ENCODE measurements at places on chromosomes 5 and 9.
A peak's percentile ranks its signal among the peaks of the same experiment; 100 is the strongest.

DNA sequence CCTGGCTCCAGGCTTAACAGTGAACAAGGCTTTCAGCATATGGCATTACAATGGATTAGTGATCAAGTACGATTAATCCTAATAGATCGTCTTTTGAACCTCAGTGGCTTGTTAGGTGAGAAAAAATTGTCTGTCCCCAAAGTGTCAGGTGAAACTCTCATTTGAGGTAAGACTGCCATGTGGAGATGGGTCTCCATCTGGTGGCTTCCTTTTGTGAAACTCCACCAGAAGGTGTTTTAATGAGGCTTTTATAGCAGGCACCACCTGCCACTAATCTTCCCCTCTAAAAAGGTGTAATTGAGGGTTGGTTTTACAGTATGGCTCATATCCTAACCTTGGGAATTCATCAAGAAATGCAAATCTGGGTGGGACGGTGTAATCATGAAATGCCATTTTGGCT lies 471.1 kb upstream of the MPDZ start:
- DNase-seq, result no peak

DNA sequence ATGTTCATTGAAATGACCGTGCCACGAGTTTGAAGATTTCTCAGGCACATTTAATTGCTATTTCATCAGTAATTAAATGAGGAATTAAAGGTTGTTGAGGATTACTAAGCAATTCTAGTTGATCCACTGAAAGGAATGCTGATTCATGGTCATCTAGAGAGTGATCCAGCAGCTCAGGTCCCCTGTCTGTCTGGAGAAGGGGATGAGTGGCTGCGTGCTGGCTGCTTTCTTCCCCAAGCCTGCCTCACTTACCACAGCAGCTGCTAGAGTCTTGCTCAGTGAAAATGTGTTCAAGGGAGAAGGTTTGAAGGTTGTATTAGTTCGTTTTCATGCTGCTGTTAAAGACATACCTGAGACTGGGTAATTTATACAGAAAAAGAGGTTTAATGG lies 7.8 kb upstream of the TGFBI start:
- DNase-seq, result peak; percentile 9

DNA sequence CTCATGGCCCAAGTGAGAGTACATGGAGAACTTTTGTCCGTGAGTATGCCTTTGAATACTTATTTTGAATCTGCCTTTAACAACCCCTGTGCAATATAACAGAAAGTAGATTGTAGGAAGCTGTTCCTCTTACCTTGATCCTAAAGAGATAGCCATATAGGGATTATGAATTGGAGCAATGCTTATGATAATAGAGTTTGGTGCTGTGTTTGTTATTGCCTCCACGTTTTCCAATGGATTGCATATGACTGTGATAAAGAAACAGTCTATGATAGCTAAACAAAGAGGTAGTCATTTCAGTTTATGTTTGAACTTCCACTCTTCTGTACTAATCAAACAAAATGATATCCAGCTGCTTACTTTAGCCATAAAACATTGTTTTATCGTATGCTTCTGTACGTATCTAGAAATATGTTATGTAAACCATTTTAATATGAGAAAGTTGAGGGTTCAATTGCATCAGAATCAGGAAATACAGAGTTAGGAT lies 199.6 kb upstream of the RGMB start:
- no peak for DNase-seq

- no peak for DNase-seq
These were observed 163.2 kb downstream of the MPDZ start for GRCh38 chr9:13116292-13116691.

- no peak for DNase-seq
These were observed 86.2 kb upstream of the MYO10 start for GRCh38 chr5:17022296-17022695.

GRCh38 chr9:91714020-91714806 lies 235.8 kb downstream of the ROR2 start:
- DNase-seq, result peak; percentile 7

DNA sequence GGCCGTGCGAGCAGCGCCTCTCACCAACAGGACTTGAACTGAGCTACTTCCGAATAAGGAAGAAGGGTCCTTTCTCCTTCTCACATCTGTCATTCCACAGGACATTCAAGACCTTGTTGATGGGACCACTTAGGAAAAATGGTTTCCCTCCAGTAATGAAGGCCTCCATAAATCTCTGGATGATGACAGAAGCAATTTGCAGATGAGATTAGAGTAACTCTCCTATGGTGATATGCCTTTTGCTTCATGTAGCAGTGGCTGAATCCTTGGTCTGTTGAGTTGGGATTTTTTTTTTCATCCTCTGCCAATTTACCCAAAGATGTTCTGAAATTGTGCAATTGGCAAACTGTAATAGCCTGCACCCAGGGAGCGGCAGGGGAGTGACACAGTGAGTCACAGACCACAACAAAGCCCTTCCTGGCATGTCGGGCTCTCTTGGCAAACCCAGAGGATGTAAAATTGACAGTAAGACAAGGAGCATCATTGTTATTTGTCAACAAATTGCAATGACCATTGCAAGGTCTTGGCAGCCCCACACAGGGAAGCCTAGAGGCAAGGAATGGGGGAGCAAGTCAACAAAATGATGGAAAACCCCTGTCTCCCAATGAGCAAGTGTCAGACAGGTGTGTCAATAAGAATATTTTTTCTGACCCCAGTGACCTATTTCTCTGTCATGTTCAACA lies 275.9 kb downstream of the ACTL7B start:
- DNase-seq, result no peak

DNA sequence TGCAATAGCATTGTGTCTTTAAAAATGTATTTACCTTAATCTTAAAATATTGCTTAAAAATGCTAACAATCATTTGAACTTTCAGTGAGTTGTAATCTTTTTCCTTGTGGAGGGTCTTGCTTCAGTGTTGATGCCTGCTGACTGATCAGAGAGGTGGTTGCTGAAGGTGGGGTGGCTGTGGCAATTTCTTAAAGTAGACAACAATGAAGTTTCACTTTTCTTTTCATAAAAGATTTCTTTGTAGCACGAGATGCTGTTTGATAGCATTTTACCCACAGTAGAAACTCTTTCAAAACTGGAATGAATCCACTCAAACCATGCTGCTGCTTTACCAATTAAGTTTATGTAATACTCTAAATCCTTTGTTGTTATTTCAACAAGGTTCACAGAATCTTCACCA lies 50.8 kb downstream of the NR3C1 start:
- DNase-seq, result no peak

GRCh38 chr9:113602126-113603047 lies 138.9 kb downstream of the RGS3 start:
- DNase-seq, result peak; percentile 37

- no peak for DNase-seq
These were observed 484.7 kb downstream of the ELAVL2 start for GRCh38 chr9:23341346-23341745.

DNA sequence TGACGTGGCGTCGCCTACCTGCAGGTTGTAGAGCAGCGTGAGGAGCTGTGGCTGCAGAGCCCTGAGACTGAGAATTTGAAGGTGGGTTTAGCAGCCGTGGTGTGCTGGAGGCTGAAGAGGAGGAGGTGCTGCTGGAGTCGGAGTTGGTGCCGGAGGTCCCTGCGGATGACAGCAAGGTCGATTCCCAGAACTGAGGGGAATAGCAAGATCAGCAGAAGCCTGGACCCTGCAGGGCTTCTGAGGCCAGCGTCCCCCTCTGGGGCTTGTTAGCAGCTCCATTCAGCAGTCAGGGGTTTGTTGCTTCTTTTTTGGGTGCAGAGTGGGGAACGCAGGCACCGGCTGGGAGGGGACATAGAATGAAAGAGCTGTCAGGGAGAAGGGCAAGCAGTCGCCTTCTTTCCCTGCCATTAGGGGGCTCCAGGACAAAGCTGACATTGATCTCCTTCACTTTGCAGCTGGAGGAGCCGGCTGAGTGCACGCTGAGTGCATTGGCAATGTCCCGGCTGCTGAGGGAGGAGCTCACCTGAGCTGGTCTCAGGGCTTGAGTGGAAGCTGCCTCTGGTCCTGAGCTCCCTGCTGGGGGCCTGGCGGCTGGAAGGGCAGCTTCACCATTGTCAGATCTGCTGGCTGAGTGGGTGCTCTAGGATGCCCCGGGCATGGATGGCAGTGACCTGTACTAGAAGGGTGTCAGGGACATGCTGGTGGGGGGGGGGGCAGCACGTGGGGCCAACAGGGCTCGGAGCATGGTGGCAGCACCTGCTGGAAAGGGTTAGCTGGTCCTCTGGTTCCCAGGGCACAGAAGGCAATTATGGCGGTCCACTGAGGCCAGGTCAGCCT lies 20.8 kb downstream of the OBP2B start:
- DNase-seq, result no peak

- no peak for DNase-seq
These were observed 44.9 kb downstream of the SHB start for GRCh38 chr9:38024036-38024681.

- no peak for DNase-seq
These were observed 64.4 kb upstream of the EIF4EBP3 start for GRCh38 chr5:140483055-140483454.

GRCh38 chr5:53063176-53063575 lies 46.4 kb downstream of the MOCS2 start:
- no peak for DNase-seq

DNA sequence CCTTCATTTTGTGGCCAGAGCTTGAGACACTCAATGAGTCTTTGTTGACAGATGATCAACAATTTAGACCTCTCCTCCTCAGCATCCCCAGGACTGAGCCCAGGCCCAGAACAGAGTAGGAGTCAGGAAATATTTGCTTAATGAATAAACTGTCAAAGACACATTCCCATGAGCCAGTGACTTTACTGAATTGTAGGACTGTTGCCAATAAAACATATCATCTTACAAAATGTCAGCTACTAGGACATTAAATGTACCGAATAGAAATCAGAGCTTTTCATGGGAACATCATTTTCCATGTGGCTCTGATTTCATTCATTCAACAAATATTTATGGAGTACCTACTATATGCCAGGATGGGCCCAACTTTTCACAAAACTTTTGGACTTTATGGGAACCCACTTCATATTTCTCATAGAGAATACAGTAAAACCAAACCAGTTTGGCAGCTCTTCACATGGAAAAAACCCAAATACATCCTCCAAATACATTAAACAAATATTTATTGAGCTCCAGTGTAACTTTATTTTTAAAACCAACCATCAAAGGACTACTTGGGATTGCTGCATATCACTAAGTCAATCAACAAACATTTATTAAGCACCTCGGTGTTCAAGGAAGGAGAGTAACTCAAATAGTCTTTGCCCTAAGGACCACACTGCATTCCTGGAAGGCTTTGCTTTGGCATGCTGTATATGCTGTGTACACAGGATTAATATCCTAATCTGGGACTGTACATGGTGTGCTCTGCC lies 11.4 kb downstream of the VDAC1 start:
- no peak for DNase-seq

DNA sequence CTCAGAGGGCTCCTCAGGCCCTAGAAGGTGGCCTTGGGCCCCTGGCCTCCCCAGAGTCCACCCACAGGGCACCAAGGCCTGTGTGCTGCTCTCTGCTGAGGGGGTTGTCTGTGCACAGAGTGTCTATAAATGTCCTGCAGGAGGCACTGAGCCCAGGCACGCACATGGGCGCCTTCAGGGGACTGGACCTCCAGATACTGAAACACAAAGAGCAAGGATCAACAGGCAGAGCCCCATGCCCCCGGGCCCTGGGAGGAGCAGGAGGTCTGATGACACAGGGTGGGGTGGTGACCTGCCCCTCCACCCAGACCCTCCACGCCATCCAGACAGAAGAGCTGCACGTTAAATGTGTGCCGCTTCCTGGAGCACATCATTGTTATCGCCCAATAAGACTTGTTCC lies 64.6 kb upstream of the SIMC1 start:
- DNase-seq, result no peak

DNA sequence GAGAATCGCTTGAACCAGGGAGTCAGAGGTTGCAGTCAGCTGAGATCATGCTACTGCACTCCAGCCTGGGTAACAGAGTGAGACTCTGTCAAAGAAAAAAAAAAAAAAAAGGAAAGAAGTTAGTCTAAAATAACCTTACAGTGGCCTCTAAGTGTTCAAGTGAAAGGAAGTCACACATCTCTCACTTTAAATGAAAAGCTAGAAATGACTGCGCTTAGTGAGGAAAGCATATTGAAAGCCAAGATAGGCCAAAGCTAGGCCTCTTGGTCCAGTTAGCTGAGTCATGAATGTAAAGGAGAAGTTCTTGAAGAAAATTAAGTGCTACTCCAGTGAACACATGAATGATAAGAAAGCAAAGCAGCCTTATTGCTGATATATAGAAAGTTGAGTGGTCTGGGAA lies 38.1 kb downstream of the ITGA1 start:
- no peak for DNase-seq

GRCh38 chr9:77601476-77602099 lies 46.5 kb downstream of the GNA14 start:
- DNase-seq, result no peak

DNA sequence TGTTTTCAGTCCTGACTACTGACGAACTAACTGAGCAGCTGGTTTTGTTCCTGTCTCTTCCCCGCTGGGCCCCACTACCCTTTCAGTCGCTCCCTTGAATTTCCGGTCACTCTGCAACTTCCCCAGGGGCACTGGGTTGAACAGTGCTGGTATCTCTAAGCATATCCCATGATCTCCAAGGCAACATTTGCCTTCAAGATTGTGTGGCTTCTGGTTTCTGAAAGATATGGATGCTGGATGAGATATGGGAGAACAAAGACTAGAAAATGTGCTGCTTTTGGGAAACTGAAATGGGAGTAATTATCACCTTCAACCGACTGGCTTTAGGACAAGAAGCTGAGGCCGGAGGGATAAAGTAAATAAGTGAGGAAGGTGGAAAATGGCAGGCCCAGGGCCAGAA lies 258.2 kb upstream of the PIK3R1 start:
- DNase-seq, result no peak

GRCh38 chr9:8143677-8144076 lies 344.1 kb upstream of the DMAC1 start:
- no peak for DNase-seq

DNA sequence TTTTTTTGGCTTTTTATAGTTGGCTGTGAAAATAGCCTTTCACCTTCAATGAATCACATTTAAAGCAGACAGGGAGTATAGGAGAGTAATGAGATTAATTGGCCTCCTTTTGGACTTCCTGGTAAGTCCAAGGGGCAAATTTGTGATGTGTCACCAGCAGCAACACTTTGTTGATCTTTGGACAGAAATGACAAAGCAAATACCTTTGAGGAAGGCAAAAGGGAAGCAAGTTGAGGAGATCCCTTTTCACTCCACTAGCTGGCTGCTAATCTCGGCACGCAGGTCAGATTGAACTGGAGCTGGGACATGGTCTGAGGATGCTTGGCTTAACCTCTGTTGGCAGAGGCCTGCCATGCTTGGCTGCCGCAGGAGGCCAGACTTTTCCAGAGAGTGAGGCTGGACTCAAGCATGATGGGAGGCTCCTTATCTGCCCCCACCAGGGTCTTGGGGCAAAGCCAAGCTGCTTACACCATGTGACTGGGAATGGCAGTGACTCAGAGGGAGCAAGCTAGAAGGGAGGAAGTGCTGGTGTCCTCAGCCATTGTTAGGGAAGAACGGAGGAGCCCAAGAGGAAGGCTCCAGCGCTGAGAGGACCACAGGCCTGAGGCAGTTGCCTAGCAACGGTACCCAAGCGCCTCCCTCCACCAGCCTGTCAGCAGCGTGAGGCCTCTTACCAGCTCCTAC lies 174.5 kb upstream of the MAP1B start:
- DNase-seq, result peak; percentile 51

- DNase-seq, result no peak
These were observed 54.0 kb downstream of the SECISBP2 start for GRCh38 chr9:89372230-89372816.

GRCh38 chr9:31730398-31730797 lies 654.0 kb upstream of the ACO1 start:
- DNase-seq, result no peak

- no peak for DNase-seq
These were observed 94.4 kb downstream of the VAV2 start for GRCh38 chr9:133897675-133898074.

- DNase-seq, result peak; percentile 6
These were observed 72.1 kb upstream of the ARAP3 start for GRCh38 chr5:141753971-141754713.

Measured in hematopoietic multipotent progenitor cell treated with erythropoietin and hydrocortisone succinate and interleukin-3 and kit ligand, for 15 days (in vitro differentiated cells).